ENCODE measurements at places on chromosomes 6 and 20. TPM values are rescaled to one million over a fixed set of nuclear protein-coding genes. Genes with fewer than 3 reads are reported as not detected.

SH3BGRL2 gene
- 49.1 TPM for total RNA-seq

DNA sequence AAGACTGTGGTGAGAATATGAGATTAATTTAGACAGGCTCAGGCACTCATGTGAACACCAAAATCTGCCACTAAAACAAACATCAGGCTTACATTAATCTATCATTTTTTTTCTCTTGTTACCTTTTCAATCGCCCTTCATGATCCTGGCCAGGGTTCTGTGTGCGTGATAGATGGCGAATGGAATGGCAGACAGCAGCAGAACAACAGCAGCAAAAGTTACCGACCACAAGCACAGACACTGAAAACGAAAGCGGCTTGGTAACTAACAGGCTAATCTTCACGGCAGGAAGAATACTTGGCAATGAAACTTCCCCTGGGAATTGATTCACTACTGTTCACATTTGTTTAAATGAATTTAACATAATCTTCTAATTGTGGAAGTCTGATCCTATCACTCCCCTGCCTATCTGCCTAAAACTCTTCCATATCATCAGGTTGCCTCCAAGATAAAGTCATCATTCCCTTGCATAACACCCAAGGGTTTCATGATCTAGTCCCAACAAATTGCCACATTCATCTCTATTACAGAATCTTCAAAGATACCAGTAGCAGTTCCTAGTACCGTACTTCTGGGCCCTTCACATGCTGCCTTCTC is 28.7 kb downstream of the PTPRK start:
- DNase-seq: no peak

GRCh38 chr6:45474376-45474775 is 96.6 kb upstream of the SUPT3H start:
- no peak for DNase-seq

DNA sequence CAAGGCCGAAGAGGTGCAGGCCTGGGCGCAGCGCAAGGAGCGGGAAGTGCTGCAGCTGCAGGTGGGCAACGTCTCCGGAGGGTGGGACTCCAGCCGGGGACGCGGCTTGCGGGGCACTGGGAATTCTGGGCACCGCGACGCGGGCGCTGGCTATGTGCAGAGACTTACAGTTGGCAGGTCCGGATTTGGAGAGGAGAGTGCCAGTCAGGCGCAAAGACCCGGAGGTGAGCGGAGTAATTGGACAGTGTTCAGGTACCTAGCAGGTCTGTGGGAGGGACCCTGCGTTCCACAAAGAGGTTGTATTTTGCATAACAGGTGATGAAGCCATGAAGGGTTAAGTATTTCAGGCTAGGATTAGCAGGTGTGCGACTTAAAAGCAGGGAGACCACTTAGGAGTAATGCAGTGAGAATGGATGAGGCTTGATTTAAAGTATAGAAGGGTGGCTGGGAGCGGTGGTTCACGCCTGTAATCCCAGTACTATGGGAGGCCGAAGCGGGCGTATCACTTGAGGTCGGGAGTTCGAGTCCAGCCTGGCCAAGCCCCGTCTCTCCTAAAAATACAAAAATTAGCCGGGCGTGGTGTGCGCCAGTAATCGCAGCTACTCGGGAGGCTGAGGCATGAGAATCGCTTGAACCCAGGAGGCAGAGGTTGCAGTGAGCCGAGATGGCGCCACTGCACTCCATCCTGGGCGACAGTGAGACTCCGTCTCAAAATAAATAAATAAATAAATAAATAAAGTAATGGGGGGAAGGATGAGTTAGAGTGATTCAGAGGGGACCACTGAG is 1.0 kb downstream of the MRPS26 start:
- DNase-seq: peak; percentile 22

FAM229B gene
- 22.1 TPM for total RNA-seq

CD109 gene
- total RNA-seq: 0.27 TPM
